Astrocyte of the spinal cord (primary cell): ENCODE measurements at places on chromosomes 12 and 14.

- DNase-seq = no peak
Observed at GRCh38 chr12:116141110-116141832, 136.2 kb downstream of the MED13L start.

GRCh38 chr14:21081521-21082142 is 11.5 kb downstream of the ARHGEF40 start:
- DNase-seq = no peak

GRCh38 chr12:25041006-25041741 is 92.3 kb upstream of the BCAT1 start:
- DNase-seq = peak; percentile 22

DNA sequence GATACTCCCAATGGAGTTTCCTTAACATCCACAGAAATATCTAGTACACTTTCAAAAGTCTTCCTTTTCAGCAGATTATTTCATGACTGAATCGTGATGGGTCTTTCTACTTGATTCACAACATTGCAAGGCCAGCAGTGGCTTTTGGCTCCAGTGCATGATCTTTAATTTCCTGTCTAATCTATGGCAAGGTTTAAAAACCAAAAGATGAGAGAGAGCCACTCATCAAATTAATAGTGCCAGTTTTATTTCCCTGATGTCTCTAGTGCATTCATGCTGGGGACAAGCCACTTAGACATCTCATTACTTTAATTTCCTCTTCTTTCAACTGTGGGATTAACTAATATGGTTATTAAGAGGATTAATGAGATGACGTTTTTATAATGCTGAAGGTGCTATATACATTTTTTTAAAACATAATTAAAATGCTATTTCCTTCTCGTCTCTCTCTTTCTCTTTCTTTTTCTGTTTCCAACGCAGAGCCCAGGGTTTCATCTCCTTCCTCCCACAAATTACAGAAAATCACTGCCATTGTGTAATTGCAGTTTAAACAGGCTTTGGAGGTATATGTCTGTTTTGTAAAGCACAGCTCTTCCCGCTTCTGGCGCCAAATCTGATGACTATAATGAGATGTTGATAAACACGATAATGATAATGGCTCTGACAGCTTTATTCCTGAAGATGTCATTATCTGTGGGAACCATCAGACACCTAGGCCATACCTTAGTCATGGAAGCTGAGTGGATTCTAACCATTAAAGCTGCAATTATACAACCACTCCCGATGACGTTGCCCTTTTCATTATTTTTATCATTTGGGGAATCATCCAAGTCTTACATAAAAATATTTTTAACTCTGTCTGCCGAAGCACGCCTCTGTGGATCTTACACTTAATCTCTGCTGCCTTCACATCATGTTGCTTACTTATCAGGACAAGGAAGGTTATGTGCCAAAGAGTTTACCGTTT is 103.1 kb upstream of the PPM1H start:
- no peak for DNase-seq

- DNase-seq = peak; percentile 48
Observed at GRCh38 chr12:104669851-104670337, 213.1 kb downstream of the CHST11 start.

GRCh38 chr14:74935360-74935680 is 12.3 kb upstream of the RPS6KL1 start:
- no peak for DNase-seq

- DNase-seq = no peak
Observed at GRCh38 chr14:96285667-96286066, 29.7 kb downstream of the BDKRB1 start.

DNA sequence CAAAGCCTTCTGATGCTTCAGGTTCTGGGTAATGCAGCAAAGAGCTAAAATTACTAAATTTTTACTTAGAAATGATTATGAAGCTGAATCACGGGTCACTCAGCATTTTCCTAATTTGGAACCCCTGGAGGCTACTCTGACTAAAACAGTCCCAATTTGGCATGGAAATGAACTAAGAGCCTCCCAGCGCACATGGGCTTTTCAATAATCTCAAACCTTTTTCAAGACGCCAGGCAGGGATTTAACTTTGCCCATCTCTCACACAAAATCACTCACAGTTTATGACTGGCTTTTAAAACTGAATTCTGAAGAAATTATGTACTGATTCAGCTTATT is 68.3 kb downstream of the LLPH start:
- no peak for DNase-seq

GRCh38 chr12:47946413-47947323 is 16.7 kb upstream of the TMEM106C start:
- no peak for DNase-seq

GRCh38 chr12:14332482-14332881 is 33.0 kb upstream of the ATF7IP start:
- no peak for DNase-seq

DNA sequence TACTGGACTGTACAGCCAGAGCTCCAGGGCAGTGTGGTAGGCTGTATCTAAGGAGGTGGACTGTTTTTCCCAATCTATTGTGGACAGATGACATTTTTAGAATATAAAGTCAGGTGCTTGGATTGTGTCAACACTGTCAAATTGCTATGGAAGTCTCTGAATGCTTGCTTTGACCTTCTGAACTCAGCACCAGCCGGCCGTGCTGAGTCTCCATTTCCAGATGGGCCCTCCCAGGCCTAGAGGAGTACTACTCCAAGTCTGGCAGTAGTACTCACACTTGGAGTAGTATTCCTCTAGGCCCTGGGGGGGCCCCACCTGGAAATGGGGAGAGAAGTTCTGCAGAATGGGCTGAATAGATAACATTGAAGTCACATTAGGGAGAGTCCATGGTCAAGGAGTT is 16.2 kb upstream of the KCNK13 start:
- no peak for DNase-seq

DNA sequence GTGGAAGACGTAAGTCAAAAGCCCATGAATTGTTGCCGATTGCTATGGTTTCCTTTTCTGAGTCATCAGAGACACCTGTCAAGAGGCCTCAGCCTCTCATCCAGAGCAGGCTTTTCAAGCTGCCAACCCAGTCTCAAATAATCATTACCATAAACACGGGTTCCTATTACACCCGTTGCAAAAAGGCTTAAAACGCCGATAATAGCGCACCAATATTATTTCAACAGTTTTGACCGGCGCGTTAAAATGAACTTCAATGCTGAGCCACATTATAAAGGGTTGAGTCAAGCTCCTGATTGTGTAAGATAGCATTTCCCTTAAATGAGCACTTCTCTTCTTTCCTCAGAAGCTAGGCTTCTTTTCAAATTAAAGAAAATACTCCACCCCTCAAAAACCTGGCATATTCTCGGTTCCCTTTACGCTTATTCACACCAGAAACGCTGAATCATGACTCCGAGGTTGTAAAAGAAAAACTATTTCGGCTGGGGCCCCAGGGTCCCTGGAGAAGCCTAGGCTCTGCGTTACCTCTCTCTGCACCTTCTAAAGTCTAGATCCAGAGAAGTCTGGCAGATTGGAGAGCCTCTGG is 1.4 kb downstream of the TMTC1 start:
- peak; percentile 78 for DNase-seq

DNA sequence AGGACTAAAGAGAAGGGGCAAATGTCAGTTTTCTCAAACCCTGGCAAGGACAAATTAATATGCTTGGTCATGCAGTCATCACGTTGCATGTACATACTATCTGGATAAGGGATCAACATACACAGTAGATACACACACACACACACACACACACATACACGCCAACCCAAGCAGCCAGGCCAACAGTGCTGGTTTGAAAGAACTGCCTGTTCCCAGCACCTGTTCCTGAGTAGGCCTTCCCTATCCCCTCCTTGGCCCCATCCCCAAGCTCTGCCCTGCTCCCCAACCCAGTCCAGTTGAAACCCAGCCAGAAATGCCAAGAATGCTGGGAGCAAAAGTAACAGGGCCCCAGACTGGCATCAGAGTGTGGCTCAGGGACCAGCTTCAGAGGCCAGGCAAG is 4.4 kb downstream of the ITGA7 start:
- DNase-seq = no peak

- DNase-seq = no peak
Observed at GRCh38 chr14:92088494-92088893, 17.9 kb downstream of the ATXN3 start.

GRCh38 chr14:79781882-79782281 is 429.4 kb downstream of the DIO2 start:
- DNase-seq = peak; percentile 55

- no peak for DNase-seq
Observed at GRCh38 chr12:112443916-112444315, 25.2 kb downstream of the PTPN11 start.

DNA sequence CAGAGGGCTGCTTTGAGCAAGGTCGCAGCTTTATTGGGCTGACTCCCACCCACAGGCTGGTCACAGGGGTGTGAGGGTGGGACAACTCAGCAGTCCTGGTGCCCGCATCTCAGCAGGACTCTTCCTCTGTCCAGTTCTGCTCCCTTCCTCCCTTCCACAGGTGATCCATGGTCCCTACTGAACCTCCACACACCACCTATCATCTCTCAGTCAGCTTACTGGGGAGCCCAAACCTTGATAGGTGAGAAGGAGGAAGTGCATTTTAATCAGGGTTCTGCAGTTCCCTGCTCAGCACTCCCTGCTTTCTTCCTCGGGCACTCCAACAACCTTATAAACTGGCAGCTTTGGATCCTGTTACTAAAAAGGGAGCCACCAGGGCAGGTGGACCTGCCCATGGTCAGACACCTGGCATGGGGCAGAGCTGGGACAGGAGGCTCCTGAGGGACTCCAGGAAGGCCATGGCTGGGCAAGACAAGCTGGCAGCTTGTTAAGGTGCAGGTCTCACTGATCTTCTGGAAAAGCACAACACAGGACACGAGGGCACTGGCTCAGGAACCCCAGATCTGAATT is 664.6 kb downstream of the BCL11B start:
- DNase-seq = no peak

DNA sequence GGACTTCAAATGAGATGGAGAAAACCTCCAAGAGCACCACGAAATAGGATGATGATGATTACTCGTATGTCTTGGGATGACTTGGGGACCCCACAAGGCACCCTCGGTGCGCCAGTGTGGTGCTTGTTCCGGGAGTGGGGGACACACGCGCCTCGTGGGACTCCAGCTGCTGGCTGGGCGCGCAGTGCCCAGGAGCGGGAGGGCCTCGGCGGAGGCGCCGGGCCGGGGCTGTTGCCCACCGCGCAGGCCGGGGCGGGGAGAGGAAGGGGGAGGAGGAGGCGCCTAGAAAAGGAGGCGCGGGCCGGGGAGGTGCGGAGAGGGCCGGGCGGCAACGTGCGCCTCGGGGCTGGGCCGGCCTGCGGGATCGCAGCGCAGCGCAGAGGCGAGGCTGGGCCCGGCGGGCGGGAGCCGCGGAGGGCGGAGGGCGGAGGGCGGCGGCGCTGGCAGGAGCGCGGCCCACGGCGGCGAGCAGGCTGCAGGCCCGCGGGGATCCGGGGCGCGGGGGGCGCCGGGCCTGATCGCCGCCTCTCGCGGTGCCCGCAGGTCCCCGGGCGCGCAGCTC is at the start of gene RFLNA:
TSS of gene RFLNA (plus strand) at position 314 of the 562 bp plus-strand sequence. CDS start 337 bp downstream, outside the sequence.
- no peak for DNase-seq

DNA sequence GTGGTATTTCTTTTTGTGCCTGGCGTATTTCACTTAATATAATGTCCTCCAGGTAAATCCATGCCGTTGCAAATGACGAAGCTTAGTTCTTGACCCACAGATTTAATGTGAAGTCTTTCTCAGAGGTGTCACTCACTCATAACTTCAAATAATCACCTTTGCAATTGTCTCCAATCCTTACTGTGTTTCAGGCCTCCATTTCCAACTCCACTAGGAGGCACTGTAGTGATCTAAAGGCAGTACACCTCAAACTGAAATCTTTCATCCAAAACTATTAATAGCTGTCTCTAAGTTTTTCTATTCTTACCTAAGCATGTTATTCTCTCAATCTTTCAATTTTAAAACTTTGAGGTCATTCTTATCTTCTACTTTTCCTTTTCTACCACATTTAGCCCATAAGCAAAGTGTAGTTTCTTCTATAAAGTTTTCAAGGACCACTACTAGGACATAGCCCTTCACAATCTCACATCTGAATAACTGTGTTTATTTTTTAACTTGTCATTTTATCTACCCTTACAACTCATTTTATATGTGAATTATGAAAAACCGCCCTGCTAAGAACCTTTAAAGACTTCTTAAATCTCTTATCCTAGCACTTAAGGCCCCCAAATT is 25.5 kb upstream of the FBXO34 start:
- DNase-seq = peak; percentile 23

DNA sequence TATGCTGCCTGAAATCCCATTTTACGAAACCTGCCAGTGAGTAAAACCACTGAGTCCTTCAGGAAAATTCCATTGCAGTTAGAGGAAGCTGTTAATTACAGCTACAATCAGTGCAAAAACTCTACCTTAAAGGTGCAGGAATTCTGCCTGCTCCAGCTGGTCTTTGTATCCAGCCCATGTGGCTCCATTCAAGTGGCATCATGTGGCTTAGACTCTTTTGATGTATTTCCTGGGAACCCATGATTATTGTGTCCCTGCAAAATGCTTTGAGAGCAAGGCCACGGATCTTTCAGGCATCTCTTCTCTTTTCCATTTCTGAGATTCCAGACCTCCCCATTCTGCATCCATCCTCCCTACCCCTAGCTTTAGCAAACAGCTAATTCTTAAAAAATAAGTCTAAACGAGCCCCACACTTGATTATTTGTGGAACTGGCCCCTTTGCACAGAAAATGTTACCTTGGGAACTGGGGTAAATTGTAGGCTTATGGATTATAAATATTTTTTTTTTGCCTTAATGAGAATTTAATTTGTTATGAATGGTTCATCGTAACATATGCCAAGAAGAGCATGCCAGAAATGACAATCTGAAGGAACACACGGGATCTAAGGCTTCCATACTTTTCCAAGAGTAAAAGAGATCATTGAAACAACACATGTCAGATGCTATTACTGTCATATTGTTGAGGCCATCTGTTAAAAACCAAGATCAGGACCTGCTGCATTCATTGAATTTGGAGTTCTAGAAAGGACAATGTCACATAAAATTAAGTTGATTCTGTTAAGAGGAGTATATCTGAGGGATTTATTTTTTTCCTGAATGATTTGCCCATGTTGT is 144.6 kb downstream of the TPH2 start:
- no peak for DNase-seq

DNA sequence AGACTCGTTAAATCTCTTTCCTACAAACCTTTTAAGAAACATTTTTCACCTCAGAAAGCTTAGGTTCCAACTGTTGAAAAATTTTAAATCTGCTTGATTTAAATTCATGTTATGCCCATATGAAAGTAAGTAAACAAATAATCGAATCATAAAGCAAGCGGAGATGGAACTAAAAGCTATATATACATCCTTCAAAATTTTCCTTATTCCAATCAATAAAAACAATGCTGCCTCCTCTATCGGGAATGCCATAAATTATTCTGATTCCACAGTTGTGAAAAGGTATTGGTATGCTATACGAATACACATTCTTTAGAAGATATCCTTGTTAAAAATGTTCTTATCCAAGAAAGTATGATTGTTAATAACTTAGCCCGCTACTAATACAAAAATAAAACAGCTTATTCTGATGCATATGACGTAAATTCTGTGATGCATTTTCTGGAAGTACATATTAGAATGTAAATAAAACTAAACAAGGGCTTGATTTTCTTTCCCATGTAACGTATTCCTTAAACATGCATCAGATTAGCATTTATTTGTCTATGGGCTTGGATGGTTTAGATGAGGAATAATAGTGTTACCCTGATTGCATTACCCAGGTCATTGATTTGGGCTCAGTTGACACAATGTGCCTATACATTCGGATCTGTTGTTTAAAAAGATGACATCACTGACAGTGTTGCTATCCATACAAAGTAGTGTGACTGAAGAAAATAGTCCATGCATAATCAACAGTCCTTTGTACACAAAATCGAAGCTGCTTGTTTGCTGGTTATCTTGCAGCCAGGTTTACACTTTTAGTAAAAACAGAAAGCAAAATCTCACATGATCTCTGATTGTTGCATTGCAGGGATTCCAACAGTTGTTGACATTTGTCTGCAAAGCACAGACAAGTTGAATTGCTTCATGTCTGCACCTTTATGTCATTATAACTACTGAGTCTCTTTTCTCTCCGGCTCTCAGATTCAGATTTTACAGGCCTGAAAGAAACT is 656 bp upstream of the DTD2 start:
- DNase-seq = no peak
